Activated T-cell treated with anti-CD3 and anti-CD28 coated beads for 1 hour (primary cell): ENCODE measurements at places on chromosomes 3 and 15.
A peak's percentile ranks its signal among the peaks of the same experiment; 100 is the strongest.

- no peak for DNase-seq
Measured at GRCh38 chr3:5149306-5149880, 27.3 kb downstream of the ARL8B start.

DNA sequence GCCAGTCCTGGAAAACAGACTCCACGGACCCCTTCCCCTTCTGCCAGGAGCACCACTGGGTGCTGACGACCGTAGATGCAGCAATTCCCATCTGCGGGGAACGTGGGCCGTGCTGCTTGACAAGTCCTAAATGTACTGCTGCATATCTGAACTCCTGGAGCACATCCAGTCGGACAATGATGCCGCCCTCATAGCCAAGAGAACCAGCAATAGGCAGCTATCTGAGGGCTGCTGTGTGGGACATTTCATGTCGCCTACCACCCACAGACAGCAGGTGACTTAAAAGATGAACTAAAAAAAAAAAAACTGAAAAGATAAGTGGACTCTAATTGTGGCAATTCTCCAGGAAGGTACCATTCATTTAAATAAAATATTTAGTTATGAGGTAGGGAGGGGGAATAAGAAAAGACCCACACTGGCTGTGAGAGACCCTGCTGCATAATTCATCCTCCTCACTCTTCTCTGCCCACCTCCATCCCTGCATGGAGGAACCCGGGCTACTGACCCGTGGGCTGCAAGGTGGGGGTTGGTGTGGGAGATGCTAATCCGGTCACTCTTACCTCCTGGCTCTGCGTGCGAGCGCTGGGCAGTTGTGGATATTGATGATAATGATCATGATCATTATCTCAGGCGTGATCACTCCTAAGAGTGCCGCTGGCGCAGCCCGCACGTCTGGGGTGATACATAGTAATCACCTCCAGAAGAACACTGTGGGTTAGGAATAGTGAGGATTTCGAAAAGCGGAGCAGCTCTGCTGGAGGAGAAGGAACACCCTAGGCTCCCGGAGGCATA is 28.3 kb downstream of the ALS2CL start:
- DNase-seq = no peak

DNA sequence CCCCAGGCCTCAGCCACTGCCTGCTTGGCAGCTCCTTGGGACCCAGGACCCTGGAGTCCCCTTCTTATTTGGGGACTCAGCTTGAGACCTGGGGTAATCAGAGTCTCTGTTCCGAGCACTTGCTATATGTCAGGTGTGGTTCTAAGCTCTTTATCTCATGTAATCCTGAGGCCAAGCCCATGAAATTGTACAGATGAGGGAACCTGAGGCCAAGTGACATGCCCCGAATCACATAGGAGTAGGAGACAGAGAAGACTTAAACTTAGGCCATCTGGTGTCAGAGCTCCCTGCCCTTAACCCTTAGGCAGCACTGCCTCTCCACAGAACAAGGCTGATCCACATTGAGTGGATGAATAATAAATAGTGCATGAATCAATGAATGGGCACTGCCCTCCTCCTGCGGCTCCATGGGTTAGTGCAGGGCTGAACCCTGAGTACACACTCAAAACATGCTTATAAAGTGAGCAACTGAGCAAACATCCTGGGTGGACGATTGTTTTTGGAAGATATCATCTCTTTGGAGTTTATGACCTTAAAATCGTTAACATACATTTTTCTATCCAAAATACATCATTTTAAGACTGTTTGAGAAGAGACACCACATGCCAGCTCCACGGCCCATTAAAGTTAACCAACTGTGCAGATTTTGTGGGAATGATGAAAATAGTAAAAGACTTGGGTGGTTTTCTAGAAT is 33.2 kb upstream of the IQSEC1 start:
- DNase-seq = no peak

DNA sequence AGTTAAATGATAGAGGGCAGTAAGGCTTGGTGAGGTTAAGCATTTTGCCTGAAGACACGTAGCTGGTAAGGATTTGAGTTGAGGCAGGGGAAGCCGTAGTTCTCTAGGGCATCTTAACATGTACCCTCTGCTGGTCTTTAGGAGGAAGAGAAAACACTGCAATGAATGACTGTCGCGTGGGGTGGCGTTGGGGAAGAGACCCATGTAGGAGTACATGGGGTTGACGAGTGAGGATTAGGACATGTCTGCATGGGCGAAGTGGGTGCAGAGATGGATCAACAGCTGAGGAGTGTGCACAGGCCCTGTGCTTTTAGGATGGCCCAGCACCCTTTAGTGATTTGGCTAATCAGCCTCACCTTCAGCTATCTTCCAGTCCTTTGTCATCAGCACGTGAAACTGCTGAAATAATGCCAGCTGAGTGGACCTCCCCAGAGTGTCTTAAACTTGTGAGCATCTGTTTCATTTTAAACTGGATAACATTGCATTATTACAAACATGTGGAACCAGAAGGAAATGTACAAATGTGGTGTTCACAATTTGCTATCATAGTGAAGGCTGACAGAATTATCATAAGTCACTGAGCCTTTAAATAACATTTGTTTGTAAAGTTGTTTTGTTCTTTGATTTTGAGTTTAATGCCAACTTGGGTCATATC is 15.3 kb downstream of the P2RY14 start:
- no peak for DNase-seq

DNA sequence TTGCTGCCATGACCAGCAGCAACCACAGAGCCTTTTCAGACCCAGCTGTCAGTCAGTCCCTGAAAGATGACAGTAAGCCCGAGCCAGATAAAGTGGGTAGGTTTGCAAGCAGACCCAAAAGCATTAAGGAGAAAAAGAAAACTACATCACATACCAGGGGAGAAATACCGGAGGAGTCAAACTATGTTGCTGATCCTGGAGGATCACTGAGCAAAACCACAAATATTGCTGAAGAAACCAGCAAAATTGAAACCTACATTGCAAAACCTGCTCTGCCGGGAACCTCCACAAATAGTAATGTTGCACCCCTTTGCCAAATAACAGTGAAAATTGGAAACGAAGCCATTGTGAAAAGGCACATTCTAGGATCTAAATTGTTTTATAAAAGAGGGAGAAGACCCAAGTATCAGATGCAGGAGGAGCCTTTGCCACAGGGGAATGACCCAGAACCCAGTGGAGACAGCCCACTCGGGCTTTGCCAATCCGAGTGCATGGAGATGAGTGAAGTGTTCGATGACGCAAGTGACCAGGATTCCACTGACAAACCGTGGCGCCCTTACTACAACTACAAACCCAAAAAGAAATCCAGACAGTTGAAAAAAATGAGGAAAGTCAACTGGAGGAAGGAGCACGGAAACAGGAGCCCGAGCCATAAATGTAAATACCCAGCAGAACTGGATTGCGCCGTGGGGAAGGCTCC is 42.1 kb upstream of the RASA2 start:
- DNase-seq = no peak

DNA sequence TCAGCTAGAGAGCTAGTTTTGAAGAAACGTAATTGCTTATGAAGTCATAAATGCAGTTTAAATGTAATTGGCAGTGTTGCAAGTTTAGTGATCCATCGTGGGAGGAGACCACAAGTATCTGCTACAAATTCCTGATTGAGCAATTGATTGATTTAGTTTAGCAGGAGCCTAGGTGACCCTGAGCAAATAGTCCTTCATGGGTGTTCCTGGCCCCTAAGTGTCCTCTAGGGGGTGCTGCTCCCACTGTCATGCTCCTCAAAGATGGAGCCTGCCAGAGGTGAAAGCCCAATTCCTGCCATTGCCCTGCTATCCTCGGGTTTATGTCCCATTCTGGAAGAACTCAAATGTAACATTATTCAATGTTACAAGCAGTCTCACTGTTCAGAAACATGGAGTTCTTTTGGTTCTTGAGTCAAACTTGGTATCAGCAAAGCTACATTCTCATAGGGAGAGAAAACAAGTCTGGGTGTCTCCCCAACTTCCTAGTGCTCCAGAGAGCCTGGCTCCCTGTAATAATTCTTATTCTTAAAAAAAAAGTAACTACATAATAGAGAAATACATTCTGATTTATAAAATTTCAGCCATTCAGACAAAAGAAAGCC is 29.8 kb upstream of the SENP5 start:
- DNase-seq = peak; percentile 60

- DNase-seq = no peak
Measured at GRCh38 chr15:71698742-71699141, 111.6 kb upstream of the NR2E3 start.

- DNase-seq = no peak
Measured at GRCh38 chr3:34258271-34258998, 460.0 kb downstream of the PDCD6IP start.

DNA sequence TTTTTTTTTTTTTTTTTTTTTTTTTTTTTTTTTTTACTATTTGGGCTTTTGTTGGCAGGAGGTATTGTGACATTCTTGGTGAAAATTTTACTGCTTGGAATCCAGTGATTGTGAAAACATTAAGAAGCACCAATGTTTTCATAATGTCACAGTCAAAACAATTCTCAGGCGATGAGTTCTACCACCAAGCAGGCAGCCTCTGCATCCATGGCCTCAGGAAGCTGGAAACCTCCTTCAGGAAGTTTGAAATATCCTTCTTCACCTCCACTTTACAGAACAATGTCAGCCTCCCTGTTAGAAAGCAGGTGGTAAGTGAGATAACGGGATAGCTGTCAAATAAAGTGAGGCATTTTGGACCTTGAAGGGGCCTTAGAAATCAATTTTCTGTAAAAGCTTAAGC is 98.3 kb downstream of the MEX3B start:
- DNase-seq = no peak

DNA sequence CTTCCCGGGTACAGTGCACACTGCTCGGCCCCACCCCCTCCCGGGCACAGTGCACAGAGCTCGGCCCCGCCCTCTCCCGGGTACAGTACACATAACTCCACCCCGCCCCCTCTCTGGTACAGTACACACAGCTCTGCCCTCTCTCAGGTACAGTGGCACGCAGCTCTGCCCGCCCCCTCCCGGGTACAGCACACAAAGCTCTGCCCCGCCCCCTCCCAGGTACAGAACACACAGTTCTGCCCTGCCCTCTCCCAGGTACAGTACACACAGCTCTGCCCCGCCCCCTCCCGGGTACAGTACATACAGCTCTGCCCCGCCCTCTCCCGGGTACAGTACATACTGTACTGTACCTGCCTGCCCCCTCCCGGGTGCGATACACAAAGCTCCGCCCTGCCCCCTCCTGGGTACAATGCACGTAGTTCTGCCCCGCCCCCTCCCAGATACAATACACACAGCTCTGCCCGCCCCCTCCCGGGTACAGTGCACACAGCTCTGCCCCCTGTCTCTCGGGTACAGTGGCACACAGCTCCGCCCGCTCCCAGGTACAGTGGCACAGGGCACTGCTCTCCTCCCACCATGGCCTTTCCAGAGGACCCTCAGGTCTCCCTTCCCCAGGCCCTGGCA is 16.4 kb upstream of the PRR20G start:
- DNase-seq = no peak

GRCh38 chr15:69314131-69314530 is 15.4 kb downstream of the PAQR5 start:
- DNase-seq = no peak

DNA sequence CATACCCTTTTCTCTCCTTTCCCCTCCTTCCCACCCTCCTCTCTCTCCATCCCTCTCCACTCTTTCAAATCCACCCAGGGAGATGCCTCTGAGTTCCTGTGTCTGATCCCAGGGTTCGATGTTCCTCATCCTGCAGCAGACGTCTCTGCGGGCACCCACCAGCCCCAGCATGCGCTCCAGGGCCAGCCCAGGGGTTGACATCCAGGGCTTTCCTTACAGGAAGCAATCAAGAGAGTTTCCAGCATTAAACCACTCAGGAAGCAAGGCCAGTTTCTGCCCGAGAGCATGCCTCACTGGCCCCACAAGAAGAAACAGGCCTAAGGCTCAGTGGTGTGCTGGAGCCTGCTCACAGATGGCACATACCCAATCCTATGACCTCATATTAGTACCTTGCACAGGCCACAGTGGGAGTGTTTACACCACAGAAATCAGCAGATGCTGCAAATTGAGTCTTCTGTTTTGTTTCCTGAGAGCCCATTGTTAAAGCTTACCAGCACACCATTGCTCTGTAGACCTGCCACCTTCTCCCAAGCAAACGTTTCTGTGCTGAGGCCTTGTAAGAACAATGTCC is 13.2 kb downstream of the SLC6A1 start:
- DNase-seq = no peak

DNA sequence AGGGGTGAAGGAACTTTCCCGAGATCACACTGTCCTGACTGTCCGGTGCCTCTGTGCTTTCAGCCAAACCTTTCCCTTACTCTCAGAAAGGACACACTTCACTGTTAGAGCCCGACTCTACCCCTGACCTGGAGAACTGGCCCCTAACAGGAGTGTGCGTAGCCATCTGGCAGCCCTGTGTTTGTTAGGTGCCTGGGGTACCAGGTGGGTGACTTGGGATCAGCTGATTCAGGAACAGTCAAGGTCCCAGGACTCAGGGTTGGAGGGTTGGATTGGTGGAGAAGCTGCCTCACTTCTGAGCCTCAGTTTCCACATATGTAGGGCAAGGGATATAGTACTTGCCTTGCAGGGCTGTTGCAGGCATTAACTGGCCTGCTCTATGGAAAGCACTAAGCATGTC is 98.3 kb upstream of the SLC6A11 start:
- DNase-seq = no peak

GRCh38 chr3:8959668-8960067 is 3.6 kb downstream of the RAD18 start:
- no peak for DNase-seq

- no peak for DNase-seq
Measured at GRCh38 chr3:37814547-37814946, 47.1 kb upstream of the CTDSPL start.

DNA sequence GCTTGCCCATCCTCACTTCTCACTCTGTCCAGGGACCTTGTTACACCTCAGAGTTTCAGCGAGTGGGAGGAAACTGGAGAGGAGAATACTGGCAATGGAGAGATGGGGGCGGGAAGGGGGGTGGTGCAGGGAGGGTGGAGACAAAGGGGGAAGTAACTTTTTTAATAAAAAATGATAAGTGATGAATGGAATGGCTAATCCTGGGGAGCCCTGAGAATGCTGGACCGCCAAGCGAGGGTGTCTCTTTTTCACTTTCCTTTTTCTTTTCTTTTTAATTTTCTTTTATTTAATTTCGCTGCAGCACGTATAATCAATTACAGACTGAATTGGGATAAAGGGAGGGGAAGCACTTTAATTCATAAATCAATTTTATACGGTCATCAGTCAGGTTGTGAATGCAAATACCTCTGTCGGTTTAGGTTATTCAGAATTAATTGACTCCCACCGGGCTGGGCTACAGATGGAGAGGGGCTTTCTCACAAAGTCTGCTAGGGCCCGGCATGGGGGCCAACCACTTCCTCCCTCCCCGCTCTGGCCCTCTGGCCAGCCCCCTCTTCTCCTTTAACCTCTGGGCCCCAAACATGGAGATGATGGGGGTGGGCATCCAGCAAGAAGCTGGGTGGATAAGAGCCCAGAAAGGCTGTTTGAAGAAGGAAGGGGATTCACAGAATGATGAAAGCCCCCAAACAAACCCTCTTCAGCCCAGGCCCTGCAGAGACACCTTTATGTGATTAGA is 106.8 kb upstream of the BOC start:
- no peak for DNase-seq
